Spleen (tissue), 13 donors: ENCODE measurements at places on chromosomes 13 and 19. TPM values are rescaled to one million over a fixed set of nuclear protein-coding genes. Genes with fewer than 3 reads are reported as not detected.

DNA sequence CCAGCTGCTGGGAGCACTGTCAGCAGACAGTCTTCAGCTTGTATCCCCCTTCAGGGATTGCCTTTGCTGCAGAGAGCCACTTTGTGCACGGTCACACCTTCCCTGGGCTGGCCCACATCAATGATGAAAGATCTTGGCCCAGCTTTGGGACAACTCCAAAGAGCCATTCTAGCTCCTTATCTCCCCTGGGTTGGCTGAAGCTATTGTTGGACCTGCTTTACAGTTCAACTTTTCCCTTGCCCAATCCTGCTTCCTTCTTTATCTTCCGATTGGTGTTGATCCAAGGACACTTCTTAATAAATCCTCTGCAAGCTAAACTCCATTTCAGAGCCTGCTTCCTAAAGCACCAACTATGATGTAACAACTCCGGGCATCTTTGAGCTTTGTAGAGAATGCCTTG lies 466.4 kb downstream of the KLF12 start:
- H3K36me3 ChIP-seq: no peaks in the 10 kb centered on the region
- no peak overlapping the region for H3K4me3 ChIP-seq
- no peak for DNase-seq
- no peaks in the 10 kb centered on the region for H3K4me1 ChIP-seq
- H3K27me3 ChIP-seq: no peaks in the 10 kb centered on the region

GRCh38 chr19:35670686-35671085 lies 4.4 kb downstream of the UPK1A start:
- peaks cover 19% of the 10 kb centered on the region for H3K27me3 ChIP-seq
- DNase-seq: no peak
- H3K4me3 ChIP-seq: no peak overlapping the region
- H3K4me1 ChIP-seq: peaks cover 6% of the 10 kb centered on the region
- no peak overlapping the region for H3K27ac ChIP-seq

- H3K27ac ChIP-seq: no peak overlapping the region
- no peak overlapping the region for H3K4me3 ChIP-seq
- peaks cover 8% of the 10 kb centered on the region for H3K4me1 ChIP-seq
- H3K27me3 ChIP-seq: no peaks in the 10 kb centered on the region
- no peak for DNase-seq
These were observed 50.2 kb downstream of the SIPA1L3 start for GRCh38 chr19:37957176-37957575.

DNA sequence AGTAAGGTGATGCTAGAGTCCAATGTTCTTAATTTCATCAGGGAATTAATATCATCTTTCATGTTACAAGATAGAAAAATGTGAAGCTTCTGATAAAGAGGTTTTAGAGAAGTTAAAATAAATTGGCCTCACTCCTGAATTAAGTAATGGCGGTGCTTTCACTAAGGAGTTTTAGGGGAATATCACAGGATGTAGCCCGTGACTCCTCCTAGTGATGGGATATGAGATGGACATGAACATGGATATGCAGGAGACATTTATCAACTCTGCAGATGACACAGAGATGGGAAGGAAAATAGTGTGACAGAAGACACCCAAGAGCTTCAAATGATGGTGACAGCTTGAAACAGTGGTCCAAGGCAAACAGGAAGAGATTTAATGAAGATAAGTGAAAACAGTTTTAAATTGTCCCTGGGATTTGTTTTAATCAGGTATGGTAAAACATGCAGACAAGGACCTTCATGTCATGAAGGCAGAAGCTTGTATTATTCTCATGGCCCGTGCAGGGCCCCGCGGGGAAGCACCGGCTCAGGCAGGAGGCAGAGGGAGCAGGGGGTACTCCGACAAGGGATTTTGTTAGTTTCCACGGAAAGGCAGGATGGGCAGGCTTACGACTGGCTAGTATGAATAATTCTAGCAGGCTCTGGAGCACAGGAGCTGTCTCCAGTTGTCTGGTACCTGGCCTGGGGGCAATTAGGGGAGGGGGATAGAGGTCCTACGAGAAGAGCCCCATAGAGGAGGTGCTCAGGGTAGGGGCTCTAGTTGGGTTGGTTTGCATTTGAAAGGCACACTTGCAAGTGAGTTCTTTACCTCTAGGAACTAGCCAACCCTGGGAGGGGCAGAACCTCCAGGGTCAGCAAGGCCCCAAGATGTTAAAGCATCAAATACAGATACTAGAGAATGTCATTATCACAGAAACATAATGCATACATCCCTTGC lies 38.7 kb upstream of the FARP1 start:
- no peaks in the 10 kb centered on the region for H3K27me3 ChIP-seq
- no peak overlapping the region for H3K4me3 ChIP-seq
- H3K4me1 ChIP-seq: no peaks in the 10 kb centered on the region
- no peak overlapping the region for H3K27ac ChIP-seq
- H3K36me3 ChIP-seq: no peaks in the 10 kb centered on the region

GRCh38 chr19:50242581-50242980 lies 39.2 kb downstream of the MYH14 start:
- H3K4me1 ChIP-seq: no peaks in the 10 kb centered on the region
- no peaks in the 10 kb centered on the region for H3K36me3 ChIP-seq
- no peak for DNase-seq
- H3K4me3 ChIP-seq: no peak overlapping the region
- no peak overlapping the region for H3K27ac ChIP-seq

- H3K27ac ChIP-seq: no peak overlapping the region
- H3K27me3 ChIP-seq: no peaks in the 10 kb centered on the region
- H3K36me3 ChIP-seq: no peaks in the 10 kb centered on the region
These were observed 7.1 kb upstream of the ZNF536 start for GRCh38 chr19:30364866-30365800.

Gene EXOC3L2
- 11.4 TPM for total RNA-seq

Gene NDFIP2
- 22.2 TPM for total RNA-seq

Gene CEACAM8
- 14.3 TPM for total RNA-seq

Gene URAD
- not detected for total RNA-seq
